Upper lobe of right lung (tissue), 1 donor: ENCODE measurements at places on chromosomes 7 and 10.

- DNase-seq = no peak
Measured at GRCh38 chr10:119595134-119595675, 1.6 kb downstream of the TIAL1 start.

DNA sequence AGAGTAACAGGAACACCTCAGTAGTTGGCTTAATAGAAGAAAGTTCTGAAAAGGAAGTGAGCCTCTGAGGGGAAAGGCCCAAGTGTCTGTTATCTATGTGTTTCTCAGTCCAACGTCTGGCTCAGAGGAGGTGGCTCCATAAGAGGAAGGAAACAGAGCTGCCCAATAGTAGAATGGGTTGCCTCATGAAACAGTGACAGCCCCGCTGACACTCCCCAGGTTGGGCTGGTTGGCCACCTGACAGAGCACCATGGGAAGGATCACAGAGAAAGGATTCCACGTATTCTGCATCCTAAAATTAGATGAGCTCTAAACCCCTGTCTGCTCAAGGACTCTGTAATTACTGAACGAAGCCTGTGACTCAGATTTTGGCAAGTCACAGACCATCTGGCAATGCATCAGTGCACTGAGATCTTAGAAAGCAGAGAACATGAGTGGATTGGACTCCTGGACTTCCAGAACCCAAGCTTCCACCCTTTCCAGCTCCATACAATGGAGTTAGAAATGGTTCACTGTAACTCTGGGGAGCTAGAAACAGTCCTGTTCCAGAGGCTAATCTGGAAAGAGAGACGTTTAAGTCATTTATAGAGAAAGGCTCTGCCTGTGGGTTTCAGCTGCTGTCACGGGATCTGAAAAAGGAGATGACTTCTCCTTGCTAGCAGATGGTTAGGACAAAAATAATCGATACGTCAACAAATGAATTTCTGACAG, 2.9 kb downstream of the PKD2L1 start:
- no peak for DNase-seq

DNA sequence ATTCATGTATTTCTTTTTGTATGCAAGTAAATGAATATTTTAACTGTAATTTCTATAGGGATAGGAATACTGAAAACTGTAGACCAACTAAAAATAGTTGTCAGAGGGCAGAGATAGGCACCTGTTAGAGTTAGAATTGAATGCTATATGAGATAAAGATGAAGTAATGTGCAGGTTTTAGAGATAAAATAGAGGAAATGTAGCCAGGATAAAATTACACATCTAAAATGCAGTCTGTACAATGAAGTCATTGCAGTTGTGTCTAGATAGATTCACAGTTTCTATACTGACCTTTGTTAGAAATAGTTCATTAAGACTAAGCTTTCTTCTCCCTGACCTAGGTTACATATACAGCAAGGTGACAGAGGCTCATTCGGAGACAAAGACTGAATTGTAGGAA, 46.2 kb downstream of the SMNDC1 start:
- DNase-seq = no peak

DNA sequence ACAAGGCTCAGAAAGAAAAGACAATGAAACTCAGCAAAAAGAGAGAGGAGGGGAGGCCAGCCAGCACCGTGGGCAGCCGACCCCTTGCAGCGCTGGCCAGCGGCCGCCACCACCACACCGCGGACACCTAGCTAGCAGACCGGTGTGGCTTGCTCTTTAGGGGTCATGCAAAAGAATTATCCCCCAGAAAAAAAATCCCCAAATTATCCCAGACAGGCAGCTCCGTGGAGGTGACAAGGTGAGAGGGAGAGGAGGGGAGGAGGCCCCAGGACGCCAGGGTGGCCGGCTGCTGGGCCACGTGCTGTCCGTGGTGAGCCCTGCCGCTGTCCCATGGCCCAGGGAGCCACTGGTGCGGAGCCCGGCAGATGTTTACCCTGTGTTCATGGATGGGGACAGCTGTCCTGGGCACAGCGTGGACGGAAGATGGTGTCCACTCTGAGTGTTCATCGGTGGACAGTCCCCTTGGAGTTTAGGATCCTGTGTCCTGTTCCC, 16.5 kb downstream of the YKT6 start:
- peak; percentile 55 for DNase-seq

DNA sequence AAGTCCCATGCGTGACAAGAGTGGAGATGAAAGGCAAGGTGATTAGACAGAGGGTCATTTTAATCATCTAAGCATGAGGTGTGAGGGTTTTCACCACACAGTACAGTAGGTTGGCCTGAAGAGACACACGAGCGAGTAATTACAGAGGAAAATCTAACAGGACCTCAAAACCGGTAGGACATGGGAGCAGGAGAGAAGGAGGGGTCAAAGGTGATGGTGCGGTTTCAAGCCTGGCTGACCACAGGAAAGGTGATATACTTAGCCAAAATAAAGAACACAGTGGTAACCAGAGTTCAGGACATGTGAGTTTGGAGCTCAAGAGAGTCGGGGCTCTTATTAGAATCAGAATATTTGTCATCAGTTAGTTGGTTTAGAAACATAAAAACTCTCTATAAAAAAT, 20.0 kb downstream of the GLI3 start:
- no peak for DNase-seq

DNA sequence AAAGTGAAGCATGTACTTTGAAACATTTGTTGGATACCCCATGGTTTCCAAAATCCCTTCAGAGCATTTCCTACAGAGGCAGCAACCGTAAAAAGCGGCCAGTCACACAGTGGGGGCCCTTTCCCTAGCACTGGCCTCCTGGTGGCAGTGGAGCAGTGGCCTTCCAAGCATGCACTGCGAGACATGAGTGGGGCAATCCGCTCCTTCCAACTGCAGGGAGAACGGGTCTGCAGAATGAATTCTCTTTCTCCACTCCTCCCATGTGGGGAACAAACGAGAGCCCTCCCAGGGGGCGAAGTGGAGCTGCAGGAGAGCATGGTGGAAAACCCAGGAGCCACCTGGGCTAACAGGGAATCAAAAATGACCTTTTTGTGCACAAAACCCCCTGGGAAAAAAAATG, 542.9 kb upstream of the GALNT17 start:
- no peak for DNase-seq

DNA sequence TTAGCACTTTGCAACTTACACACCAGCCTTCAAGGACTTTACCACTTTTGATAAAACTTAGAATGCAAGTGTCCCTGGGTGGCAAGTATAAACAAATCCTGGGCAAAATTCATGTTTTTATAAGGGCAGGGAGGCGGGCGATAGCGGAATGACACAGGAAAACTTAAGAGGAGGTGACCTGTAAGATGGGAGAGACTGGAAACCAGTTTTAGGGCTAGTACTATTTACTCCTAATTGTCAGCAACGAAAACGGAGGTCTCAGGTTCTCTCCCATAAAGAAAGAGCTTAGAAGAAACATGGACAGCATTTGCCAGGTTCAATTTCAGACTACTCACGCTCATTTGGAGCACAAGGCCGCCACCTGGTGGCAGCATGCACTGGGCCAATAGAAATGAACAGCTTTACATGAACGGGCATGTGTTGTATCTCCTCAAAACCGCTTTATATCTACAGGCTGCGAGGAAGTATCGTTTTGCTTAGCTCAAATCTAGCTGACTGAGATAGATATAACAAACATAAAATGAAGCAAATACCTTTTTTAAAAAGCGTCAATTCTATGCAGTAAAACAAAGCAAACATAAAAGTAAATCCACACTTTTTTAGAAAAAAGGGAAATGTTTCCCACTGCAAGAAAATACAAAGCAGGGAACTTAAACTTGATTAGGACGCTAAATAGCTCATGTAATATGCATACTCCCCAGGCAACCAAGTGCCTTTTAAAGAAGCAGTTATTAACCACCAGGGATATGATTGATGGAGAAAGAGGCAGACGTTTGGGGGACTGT, 37.6 kb upstream of the SVOPL start:
- DNase-seq = peak; percentile 89

DNA sequence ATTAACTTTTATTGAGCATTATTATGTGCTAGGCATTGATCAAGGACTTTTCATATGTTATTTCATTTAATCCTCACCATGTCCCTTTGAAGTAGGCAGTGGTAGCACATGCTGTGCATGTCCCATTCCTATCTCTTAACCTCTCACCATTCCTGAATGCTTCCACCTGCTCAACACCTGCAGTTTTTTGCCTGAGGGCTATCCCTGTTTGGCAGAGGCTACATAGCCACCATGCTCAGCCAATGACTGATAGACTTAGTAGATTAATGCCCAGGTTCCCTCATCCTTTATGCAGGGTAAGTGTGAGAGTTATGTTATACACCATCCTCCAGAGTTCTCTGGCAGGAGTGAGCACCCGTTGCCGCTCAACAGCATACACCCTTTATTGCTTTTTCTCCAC, 387.8 kb downstream of the BBS9 start:
- DNase-seq = no peak

- DNase-seq = no peak
Measured at GRCh38 chr10:15625261-15625660, 94.5 kb downstream of the ITGA8 start.

- DNase-seq = no peak
Measured at GRCh38 chr7:151007469-151007898, 16.7 kb downstream of the NOS3 start.

- DNase-seq = no peak
Measured at GRCh38 chr10:92181575-92181974, 109.3 kb downstream of the CPEB3 start.

- no peak for DNase-seq
Measured at GRCh38 chr10:91286572-91286971, 66.1 kb downstream of the PCGF5 start.

- DNase-seq = no peak
Measured at GRCh38 chr7:94022550-94022949, 18.4 kb upstream of the BET1 start.

DNA sequence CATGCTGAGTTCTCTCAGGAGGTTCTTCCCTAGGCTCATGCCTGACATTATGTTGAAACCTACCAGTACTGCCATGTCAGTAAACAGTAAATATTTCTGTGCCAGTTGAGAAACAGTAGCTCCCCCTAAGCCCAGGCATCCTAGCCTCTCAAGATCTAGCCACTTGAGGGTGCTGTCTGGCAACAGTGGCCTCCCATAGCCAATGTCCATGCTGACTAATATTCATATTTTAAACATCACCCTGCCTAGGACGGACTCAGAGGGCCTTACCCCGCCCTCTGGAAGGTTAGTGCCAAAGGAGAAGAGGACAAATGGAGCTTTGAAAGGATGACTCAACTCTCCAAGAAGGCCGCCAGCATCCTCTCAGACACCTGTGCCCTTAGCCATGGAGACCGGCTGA, 7.7 kb downstream of the ACSM6 start:
- no peak for DNase-seq

DNA sequence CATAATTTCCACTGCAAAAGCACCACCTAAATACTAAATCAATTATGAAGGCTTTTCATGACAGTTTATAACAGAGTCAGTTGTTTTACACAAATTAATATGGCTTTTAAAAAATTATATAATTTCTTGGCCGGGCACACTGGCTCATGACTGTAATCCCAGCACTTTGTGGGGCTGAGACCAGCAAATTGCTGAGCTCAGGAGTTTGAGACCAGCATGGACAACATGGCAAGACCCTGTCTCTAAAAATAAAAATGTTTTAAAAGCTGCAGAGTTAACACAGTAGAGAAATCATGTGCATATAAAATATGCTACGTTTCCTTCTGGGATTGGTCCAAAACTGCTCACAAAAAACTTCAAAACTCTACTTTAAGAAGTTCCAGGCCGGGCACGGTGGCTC, 43.6 kb upstream of the EIF4H start:
- no peak for DNase-seq

GRCh38 chr10:26310361-26310760, 93.8 kb downstream of the GAD2 start:
- no peak for DNase-seq

- no peak for DNase-seq
Measured at GRCh38 chr7:121485467-121486243, 89.5 kb upstream of the FAM3C start.

DNA sequence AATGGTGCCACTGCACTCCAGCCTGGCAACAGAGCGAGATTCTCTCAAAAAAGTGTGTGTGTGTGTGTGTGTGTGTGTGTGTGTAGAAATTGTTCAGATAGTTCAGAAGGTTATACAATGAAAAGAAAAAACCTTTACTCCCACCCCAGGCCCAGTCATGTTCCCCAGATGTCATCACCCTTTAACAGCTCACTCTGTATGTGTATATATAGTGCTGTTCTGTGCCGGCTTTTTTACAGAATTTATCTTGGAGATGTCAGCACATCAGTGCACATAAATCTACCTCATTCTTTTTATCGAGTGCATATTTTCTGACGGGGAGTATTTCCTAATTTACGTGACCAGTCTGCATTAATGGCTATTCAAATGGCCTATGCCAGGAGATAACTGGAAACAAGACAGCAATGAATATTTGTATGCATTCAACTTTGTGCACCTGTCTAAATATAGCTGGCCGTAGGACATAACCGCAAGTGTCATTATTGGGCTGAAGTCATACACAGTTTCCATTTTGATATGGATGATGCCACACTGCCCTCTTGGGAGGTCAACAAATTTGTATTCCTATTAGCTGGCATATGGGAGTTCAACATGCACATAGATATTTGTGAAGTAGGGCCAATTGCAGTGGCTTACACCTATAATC, 11.7 kb downstream of the NIPSNAP2 start:
- DNase-seq = no peak

GRCh38 chr10:70981171-70981836, 92.9 kb upstream of the PCBD1 start:
- peak; percentile 20 for DNase-seq

DNA sequence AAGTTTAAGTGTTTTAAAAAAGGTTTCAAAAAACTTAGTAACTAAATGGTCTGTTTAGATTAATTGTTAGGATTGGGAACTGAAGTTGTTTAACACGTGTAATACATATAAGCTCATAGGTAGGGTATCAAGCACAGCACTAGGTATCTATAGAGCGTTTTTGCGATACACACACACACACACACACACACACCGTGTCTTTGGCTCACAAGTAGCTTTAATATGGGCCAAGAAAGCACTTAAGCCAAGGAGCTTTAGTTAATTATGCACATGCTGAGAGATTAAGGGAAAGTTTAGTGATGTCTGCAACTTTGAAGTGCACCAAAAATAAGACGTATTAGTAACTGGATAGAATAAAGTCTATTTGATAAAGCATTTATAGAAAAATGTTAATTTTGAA, 93.8 kb upstream of the CNTNAP2 start:
- no peak for DNase-seq

- no peak for DNase-seq
Measured at GRCh38 chr10:119657725-119658124, 6.5 kb downstream of the BAG3 start.

- DNase-seq = no peak
Measured at GRCh38 chr7:96996958-96997511, 8.3 kb upstream of the DLX6 start.

- no peak for DNase-seq
Measured at GRCh38 chr10:116947841-116948529, 57.0 kb downstream of the SHTN1 start.

GRCh38 chr10:129730272-129730992, 233.6 kb downstream of the EBF3 start:
- DNase-seq = no peak

GRCh38 chr7:112462236-112462635, 12.0 kb downstream of the IFRD1 start:
- no peak for DNase-seq
